ENCODE measurements at places on chromosomes 5 and 9. TPM values are rescaled to one million over a fixed set of nuclear protein-coding genes. Genes with fewer than 3 reads are reported as not detected.
A peak's percentile ranks its signal among the peaks of the same experiment; 100 is the strongest.

GRCh38 chr9:133954862-133955529 is 37.1 kb downstream of the VAV2 start:
- H3K27me3 ChIP-seq: no peaks in the 10 kb centered on the region
- no peaks in the 10 kb centered on the region for H3K36me3 ChIP-seq
- H3K4me1 ChIP-seq: no peaks in the 10 kb centered on the region
- H3K27ac ChIP-seq: no peak overlapping the region
- H3K4me3 ChIP-seq: no peak overlapping the region

DNA sequence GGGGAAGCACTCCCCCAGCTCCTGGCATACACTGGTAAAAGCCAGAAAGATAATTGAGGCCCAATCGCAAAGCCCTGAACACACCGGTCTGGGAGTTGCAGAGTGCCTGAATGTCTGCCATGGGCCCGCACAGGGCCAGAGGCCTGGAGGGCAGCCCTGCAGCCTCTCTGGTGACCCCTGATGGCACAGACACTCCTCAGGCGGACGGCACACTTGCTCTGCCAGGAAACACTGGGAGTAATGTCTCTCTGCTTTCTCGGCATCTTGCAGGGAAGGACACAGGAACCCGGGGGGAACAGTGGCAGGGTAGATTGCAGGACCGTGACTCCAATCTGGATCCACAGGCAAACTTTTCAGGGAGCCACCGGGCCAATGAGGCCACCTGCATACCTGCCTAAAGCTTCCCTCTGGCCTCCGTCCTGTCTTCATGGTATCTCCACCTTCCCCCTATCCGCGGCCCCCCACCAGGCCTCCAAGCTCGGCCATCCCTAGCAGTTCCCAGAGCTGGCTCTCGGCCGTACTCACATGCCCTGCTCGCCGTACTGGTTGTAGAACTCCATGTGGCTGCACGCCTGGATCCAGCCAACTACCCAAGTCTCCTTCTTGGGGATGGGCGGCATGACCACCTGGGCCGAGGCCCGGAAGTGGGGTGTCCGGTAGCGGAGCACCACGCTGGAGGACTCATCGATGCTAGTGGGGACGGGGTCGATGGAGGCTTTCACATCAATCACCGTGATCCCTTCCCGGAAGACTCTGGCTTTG is 797 bp downstream of the FAM78A start:
- no peak overlapping the region for H3K4me3 ChIP-seq
- no peaks in the 10 kb centered on the region for H3K4me1 ChIP-seq
- peak; percentile 83 for DNase-seq
- H3K36me3 ChIP-seq: no peaks in the 10 kb centered on the region
- H3K27ac ChIP-seq: no peak overlapping the region

Gene CD74
- 22.1 TPM for total RNA-seq

Gene C5orf52
- not detected for total RNA-seq

DNA sequence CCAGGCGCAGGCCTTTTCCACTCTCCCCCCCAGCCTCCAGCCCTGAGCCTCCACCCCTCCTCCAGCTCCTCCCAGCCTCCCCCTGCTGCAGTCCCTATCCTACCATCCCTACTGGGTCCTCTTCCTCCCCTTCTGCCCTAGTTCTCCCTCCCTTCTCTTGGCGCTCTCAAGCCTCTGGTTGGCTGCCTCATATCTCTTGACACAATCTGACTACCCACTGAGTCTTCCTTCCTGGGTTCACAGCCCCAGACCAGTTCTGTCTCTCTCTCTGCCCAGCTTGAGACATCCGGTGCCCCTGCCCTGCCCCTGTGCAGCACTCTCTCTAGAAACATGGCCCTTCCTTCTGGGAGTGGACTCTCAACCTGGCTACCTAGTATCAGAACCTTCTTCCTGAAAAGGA is 76.2 kb downstream of the TSPAN17 start:
- no peak overlapping the region for H3K27ac ChIP-seq
- peaks cover 7% of the 10 kb centered on the region for H3K4me1 ChIP-seq
- H3K27me3 ChIP-seq: no peaks in the 10 kb centered on the region
- H3K4me3 ChIP-seq: no peak overlapping the region
- peak; percentile 76 for DNase-seq
- H3K36me3 ChIP-seq: no peaks in the 10 kb centered on the region

Gene SCAMP1
- total RNA-seq: 53.3 TPM

Gene GRM6
- not detected for total RNA-seq

DNA sequence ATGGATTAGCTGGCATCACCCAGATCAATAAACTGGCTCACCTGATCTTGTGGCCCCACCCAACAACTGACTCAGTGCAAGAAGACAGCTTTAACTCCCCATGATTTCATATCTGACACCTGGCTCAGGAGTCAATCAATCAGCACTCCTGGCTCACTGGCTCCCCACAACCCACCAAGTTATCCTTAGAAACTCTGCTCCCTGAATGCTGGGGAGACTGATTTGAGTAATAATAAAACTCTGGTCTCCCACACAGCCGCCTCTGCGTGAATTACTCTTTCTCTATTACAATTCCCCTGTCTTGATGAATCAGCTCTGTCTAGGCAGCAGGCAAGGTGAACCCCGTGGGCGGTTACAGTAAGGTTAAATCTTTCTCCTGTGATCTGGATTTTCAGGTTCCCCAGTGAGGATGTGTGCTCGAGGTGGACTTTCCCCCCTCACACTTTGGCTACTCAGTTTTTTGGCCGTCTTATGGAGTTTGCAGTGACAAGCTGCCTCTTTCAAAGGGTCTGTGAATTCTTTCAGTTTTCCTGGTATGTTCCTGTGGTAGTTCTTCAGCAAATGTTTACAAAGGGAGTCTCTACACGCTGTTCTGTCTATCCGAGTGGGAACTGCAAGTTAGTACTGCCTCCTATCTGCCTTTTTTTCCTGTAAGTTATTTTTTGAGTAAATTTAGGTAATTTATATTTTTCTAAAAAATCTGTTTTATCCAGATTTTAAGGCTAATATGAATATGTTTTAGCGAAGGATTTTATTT is 500.2 kb upstream of the NUDT12 start:
- H3K27me3 ChIP-seq: no peaks in the 10 kb centered on the region
- no peak overlapping the region for H3K4me3 ChIP-seq
- DNase-seq: peak; percentile 49
- H3K36me3 ChIP-seq: no peaks in the 10 kb centered on the region
- H3K4me1 ChIP-seq: no peaks in the 10 kb centered on the region

GRCh38 chr9:79346350-79347020 is 225.3 kb upstream of the TLE4 start:
- no peaks in the 10 kb centered on the region for H3K4me1 ChIP-seq
- H3K4me3 ChIP-seq: no peak overlapping the region
- H3K27ac ChIP-seq: no peak overlapping the region
- H3K27me3 ChIP-seq: no peaks in the 10 kb centered on the region
- no peaks in the 10 kb centered on the region for H3K36me3 ChIP-seq
- no peak for DNase-seq

DNA sequence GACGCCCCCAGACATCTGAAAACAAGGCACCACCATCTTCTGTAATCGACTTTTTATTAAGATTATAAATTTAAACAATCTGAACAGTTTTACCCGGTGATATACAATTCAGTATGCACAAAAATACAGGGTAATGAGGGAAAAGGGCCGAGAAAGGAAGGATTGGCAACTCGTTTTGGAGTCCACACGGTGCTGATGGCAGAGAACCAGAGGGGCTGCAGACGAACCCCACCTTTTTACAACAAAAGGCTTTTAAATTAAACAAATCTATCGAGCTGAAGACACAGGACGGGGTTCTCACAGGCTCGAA is 2.6 kb downstream of the IER5L start:
- peak overlapping the region; percentile 90 for H3K4me3 ChIP-seq
- peak overlapping the region; percentile 84 for H3K27ac ChIP-seq
- no peak for DNase-seq
- H3K36me3 ChIP-seq: no peaks in the 10 kb centered on the region
- peaks cover 14% of the 10 kb centered on the region for H3K4me1 ChIP-seq

Data from endodermal cell (in vitro differentiated cells).